ENCODE measurements at places on chromosomes 3 and 15. TPM values are rescaled to one million over a fixed set of nuclear protein-coding genes. Genes with fewer than 3 reads are reported as not detected.
A peak's percentile ranks its signal among the peaks of the same experiment; 100 is the strongest.

DNA sequence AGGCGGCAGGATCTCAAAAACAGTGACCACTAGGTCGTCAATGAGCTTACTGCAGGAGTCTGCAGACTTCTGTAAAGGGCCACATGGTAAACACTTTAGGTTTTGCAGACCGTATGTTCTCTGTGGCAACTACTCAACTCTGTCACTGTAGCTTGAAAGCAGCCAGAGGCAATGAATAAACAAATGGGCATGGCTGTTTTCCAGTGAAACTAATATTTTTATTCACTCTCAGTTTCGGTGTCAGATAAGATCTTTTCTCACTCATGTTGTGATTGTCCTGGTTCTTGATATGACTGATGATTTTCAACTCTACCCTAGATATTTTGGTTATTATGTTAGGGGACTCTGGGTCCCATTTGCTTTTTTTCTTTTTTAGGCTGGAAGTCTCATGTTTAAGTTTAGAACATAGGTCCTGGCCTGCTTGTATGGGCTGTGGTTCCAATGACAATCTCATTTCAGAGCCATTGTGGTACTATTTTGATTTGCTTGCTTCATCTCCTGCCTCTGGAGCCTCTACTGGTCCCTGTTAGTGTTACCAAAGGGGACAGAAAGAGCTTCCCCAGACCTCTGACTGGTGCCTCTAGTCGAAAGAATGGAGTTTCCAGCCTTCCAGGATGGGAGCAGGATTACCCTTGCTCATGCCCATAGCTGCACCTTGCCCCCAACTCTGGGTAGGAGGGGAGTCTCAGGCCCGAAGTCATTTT lies 222.0 kb downstream of the STT3B start:
- no peak for DNase-seq

DNA sequence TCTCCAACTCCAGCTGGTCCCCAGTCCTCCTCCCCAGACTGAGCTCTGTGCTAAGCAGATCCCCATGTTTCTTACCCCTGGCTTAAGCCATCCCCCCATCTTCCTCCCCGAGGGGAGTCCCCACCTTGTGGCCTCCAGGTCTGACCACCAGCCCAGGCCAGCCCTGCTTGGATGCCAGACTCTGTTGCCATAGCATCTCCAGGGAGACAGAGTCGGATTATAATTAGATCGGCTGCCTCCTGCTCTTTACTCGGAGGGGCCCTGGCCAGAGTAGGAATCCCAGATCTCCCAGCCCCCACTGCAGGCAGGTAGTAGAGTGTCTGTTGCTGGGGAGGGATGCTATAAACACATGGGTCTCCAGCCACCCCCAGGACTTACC lies 2.4 kb downstream of the KLHDC8B start:
- no peak for DNase-seq

DNA sequence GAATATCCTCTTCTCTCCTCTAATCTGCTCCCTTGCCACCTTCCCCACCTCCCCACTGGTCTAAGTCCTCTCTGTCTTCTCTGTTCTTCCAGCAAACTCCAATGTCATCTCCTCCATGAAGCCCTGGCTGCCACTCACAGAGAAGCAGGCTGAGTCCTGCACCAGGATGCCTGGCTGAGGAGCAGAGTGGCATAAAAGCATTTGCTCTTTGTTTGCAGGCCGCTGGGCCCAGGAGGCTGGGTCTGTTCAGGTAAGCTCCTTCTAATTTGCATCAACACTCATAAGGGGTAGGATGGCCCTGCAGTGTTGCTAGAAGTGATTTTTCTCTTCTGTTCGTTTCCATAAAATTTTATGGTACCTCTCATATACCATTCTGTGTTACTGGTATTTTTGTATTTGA lies 43.2 kb upstream of the KLHL25 start:
- DNase-seq = no peak

- DNase-seq = peak; percentile 84
Measured at GRCh38 chr3:46811615-46812236, 51.5 kb downstream of the MYL3 start.

DNA sequence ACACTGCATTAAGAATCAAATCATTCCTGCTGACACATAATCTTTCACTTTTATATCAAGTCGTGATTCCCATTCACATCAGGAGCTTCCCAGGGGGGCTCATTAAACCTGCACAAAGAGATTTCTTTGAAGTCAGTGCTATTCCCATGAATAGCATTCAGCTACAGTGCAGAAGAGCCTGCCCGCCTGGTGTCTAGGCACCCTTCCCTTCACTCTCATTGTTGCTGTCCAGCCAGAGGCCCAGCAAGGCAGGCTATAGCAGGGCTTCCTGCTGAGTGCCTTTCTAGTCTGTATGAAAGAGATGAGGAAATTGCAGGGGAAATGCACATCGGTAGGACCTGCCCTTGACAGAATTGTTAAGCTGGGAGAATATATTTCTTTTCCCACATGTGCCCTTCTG lies 4.5 kb upstream of the GJD2 start:
- no peak for DNase-seq

DNA sequence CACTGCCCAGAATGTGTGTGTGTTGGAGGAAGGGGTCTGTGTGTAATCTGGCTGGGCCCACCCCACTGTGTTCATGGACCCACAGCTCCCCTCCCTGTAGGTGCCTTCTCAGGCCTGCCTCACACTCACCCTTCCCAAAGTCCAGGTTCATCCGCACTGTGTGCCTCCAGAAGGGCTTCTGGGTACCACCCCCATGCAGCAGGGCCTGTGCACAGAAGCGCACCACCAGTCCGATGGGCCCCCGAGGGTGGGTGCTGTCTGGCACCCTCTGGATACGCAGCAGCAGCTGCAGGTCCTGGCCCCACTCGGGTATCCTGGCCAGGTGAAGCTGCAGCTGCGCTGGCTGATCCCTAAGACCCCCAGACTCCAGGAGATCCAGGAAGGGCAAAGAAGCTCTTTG lies 12.8 kb upstream of the TGM5 start:
- no peak for DNase-seq

DNA sequence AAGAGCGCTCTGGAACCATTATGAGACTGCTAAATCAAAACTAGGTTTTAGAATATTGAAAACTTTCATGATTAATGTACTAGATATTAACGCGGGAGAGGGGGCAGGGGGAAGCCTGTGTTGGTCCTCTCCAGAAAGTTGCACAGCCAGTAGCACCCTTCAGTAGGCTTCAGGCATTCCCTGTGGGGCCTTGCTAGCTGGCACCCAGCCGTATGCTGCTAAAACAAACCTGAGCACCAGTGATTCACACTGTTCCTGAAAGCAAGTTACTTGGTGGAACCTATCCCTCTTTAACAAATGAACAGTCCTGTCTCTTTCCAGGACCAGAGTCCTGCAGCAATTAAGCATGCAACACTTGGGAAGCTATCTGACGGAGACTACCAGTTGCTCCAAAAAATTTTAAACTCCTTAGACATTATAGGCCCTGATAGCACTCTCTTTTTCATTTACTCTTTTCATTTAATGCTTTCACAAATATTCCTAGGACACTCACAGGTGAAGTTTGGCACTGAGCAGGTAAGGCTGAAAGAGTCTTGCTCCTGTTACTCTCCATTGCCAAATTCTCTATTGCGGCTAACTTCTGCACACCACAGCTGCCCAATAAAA lies 1.2 kb upstream of the ATRIP start:
- no peak for DNase-seq

DNA sequence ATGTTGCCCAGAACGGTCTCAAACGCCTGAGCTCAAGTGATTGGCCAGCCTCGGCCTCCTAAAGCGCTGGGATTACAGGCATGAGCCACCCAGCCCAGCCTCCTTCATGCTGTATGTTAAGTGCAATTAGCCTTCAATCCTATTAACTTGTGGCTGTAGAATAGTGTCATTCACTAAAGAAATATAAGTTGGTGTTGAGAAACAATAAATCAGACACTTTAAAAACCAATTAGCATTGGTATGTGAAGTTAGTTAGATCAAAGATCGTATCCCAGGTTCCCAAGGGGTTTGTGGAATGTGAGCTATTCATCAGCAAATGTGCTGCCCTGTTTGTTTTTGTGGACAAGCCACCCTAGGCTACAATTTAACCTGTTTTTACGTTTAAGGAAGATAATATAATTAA lies 11.0 kb upstream of the PIK3CB start:
- DNase-seq = no peak

DNA sequence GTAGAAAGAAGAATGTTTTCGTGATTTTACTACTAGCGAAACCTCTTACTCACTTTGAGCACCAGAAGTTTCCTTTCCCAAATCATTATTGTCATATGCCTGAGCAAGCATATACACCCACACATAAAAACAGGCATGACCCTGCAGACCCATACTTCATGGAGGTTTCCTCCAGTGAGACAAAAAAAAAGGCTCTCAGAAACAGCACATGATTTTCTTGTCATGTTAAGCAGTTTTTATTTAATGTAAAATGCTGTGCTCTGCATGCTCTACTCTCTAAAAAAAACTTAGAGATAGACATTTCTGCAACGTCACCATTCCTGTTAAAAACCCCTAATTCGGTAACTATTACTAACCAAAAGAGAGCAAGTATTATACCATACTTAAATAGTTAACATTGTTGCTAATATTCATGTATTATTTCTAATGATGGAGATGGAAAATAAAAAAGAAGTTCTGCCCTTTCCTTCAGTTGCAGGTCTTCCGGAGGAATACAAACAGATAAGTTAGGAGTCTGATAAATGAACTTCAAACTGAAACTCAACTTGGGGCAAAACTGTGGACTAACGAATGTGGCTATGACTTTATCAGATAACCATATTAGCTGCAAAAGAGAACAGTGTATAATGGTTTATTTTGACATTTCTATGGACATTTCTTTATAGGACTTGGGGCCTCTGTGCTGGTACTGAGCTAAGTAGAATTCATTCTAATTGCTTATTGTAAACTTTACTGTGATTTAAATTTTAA lies 15.9 kb downstream of the CD200R1 start:
- no peak for DNase-seq

GRCh38 chr3:9091486-9092235 lies 128.4 kb upstream of the RAD18 start:
- no peak for DNase-seq

GRCh38 chr3:27666708-27667107 lies 55.4 kb downstream of the EOMES start:
- peak; percentile 79 for DNase-seq

DNA sequence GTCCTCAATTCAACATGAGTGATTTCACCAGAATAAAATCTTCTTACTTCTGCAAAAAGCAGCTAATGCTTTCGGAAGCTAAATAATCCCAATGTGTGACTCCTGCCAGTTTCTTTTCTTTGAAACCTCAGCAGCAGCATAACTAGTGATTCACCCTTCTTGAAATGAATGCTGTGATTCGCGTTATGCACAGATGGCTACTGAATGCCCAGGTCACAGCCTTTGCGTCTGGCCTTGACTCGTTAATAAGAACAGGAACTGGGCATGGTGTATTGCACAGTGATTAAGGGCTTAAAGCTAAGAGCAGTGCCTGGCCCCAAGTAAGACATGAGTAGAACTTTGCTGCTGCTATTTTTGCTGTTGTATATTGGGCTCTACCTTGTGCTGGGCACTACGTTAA lies 19.0 kb downstream of the CGNL1 start:
- no peak for DNase-seq

DNA sequence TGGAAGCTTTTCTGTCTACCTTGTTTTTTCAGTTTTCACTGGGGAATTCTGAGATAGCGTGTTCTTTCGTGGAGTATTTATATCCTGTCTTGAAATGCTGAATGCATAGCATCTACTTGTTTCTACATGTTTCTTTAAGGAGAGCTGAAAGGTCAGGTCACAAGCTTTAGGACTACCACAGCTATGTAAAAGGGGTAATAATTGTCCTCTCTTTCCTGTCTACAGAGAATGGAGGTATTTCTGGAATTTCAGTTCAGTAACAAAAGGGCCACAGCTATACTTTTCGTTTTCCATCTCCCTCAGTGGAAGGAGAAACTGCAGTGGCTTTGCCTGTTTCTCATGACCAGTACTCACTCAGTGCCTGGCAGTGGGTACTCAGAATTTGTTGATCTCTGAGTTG lies 4.7 kb downstream of the INAFM2 start:
- no peak for DNase-seq

DNA sequence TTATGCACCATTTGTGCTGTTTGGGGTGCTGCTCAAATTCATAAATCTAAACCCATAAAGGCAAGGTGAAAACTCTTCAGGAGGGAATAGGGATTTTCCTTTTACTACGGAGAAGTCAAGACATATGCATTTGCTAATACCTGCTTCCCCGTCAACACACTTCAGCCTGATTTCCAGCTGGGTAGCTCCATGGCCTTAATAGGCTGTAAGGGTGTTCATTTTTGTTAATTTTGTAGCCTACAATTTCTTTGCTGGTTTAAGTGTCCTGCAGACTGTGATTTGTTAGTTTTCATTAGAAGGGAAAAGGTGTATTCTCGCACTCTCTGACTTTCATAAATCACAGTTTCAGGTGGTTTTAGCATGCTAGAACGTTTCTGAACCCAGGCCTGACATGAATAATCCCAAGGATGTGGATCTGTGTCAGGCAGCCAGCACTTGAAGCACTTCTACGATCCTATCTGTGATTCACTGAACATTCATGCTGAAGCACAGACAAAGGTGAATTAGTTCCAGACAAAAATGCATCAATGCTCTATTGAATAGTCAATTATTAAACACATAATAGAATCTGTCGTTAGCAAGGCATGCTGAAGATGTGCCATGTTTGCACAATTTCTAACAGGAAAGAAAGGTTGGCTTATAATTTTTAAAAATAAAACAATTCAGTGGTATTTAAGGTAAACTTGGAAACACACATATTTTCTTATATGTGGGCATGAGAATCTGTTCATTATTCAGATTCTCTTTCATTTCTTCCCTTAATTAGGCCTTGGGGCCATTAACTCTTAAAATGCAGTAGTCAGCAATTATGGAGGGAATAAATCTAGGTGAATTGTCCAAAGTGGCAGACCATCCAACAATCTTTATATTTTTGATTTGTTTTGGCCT lies 17.9 kb upstream of the NMNAT3 start:
- no peak for DNase-seq

DNA sequence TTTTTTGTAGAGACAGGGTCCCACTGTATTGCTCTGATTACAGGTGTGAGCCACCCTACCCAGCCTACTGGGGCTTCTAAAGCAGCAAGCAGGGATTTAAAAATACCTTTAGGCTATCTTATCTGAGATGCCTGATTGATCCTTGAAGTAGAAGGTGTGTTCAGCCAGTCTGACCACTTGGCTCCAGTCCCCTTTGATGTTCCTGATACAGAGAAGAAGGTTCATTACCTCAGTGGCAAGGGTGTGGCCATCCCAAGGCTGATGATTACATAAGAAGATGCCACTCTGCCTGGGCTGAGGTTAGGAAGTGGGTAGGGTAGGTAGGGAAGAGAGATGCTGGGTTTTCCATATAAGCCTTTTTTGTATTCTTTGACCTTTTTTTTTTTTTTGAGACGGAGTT lies 11.2 kb upstream of the DCAF1 start:
- no peak for DNase-seq

Gene NDN
- 40.9 TPM for polyA plus RNA-seq

Gene GNB4
- polyA plus RNA-seq = 8.7 TPM

Gene ITIH1
- polyA plus RNA-seq = not detected

Gene CCDC39
- 0.12 TPM for polyA plus RNA-seq

Gene KBTBD13
- not detected for polyA plus RNA-seq

Gene EXOG
- polyA plus RNA-seq = 5.1 TPM

Gene MYNN
- 3.6 TPM for polyA plus RNA-seq

Gene CRELD1
- 15.1 TPM for polyA plus RNA-seq

Gene PEAK1
- polyA plus RNA-seq = 8.8 TPM
